ENCODE measurements at places on chromosomes 4 and X.

DNA sequence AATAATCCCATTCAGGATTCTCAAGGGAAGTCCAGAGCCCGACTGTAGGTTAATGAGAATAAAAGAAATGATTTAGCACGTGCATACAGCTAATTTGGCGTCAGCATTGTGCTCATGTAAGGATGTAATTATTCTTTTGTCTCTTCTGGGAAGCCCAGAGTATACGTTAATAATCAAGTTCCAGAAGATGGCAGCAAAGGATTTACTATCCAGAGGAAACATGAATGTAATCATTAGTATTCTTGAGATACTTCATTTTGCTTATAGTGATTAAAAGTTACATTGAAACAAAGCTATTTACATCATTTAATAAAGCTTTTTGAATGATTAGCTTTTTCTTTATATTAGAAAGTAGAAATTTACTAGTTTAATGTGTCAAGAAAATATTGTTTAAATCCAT, 27.1 kb upstream of the MAP9 start:
- DNase-seq, result no peak

- no peak for DNase-seq
Observed at GRCh38 chr4:169225812-169226211, 44.9 kb downstream of the SH3RF1 start.

DNA sequence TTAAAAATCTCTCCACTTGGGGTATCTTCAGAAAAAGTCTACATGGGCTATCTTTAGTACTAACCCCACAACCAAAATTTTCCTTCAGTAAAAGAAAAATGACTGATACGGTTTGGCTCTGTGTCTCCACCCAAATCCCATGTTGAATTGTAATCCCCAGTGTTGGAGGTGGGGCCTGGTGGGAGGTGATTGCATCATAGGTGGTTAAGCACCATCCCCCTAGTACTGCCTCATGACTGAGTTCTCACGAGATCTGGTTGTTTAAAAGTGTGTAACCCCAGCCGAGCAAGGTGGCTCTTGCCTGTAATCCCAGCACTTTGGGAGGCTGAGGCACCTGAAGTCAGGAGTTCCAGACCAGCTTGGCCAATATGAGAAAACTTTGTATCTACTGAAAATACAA, 66.8 kb downstream of the USP46 start:
- DNase-seq, result no peak

DNA sequence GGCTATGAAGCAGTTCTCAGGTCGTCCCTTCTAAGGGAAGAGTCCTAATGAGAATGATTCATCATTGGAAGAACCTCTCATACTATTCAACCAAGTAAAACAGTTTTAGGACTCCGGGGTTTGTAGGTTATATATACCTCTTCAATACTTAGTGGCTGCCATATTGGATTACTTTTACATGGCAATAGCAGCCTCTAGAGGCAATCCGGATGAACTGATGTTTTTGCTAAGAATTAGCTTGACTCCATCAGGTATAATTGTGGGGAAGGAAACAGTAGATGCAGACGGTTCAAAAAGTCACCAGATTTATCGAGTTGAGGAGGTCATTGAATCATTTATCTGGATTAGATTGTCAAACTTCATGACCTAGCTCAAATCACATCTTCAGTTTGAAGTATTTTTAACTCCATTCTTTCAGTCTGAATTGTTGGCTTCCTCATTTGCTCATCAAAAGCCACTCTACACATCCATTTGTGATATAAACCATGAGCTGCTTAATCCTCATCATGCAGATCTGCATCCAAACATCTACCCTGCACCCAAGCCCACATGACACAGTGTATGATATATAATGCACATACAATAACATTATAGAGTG, 28.4 kb downstream of the GUCY1B1 start:
- DNase-seq, result no peak

GRCh38 chrX:16855363-16856075, 14.6 kb downstream of the RBBP7 start:
- no peak for DNase-seq

DNA sequence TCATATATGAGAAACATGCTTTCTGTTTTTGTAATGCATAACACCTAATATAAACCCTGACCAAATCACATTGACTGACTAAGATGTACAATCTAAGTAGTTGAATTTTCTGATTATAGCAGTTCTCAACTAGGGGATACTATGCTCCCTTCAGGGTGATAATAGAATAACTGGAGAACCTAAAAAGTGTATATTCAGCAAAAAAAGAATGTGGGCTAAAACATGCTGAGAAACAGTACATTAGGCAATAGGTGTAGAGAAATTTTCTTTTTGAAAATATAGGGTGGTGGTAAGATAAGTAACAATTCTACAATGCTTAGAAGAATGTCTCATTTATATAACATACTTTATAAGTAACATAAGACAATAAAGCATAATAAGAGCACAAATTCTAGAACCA, 239.6 kb downstream of the SPOCK3 start:
- no peak for DNase-seq

GRCh38 chr4:36767596-36767995, 476.9 kb upstream of the NWD2 start:
- no peak for DNase-seq

- no peak for DNase-seq
Observed at GRCh38 chr4:2083116-2083825, 24.1 kb downstream of the NAT8L start.

- DNase-seq, result no peak
Observed at GRCh38 chr4:164056426-164057142, 562.1 kb downstream of the TMA16 start.

DNA sequence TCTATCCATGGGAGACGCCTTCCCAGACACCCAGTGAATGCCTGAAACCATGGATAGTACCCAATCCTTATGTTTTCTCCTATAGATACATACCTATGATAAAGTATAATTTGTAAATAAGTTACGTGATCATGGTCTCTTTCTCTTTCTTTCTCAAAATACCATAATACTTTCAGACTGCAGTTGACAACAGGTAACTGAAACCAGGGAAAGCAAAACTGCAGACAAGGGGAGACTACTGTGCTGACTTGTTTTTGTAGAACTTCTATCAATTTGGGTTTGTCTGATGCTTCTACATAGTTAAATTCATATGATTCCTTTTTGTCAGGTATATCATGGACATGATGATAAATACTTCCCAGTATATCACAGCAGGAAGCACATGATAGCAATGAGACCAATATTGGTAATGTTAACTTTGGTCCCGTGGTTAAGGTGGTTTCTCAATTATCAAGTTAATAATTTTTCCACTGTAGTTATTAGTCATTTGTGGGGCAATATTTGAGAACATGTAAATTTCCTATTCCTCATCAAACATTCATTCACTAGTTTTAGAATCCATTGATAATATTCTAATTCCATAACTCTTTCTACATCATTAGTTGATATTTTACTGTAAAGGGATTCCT, 298.0 kb upstream of the TET2 start:
- DNase-seq, result no peak

DNA sequence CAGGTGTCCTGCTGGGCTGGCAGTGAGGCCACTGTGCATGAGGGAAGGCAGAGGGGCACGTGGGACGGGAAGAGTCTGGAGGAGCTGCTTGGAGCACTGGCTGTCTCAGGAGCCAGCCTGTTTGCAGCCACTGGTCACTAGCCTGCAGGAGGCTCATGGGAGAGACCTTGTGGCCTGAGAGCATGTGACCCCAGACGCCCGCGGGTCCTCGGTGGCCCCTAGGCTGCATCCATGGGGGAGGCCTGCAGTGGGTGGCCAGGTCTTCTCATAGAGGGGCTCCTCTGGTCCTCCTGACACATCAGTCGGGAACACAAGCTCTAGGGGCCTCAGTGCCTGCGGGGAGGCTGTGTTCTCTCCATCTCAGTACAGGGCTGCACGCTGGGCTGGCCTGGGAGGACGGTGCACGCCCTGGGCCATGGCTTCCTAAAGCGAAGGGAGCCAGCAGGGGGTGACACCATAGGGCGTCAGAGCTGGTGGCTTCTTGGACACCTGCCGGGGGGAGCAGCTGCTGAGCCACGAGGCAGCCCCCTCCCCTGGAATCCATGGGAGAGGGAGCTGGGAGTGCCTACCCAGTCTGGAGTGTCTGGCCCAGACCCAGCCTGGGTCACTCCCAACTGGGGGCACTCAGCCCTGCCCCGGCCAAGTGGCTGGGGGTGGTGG, 12.3 kb downstream of the NAT8L start:
- DNase-seq, result peak; percentile 14

- DNase-seq, result no peak
Observed at GRCh38 chr4:136803433-136803832, 728.9 kb downstream of the PCDH18 start.

DNA sequence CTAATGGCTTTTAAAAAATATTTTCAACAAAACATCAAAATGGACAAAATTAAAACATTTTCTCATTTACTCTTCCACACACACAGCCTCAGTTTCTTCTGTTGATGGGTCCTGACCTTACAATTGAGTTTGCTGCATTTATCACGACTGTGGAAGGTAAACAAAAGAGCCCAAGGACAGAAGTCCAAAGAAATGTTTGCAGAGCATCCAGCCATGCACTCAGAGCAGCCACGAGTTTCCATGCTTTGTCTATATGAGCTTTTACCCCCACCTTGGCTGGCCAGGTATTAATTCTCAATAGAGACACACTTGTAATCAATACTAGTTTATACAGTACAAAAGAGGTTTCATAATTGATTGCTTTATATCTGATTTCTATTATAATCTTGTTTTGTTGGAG, 85.0 kb upstream of the WDFY3 start:
- DNase-seq, result no peak

DNA sequence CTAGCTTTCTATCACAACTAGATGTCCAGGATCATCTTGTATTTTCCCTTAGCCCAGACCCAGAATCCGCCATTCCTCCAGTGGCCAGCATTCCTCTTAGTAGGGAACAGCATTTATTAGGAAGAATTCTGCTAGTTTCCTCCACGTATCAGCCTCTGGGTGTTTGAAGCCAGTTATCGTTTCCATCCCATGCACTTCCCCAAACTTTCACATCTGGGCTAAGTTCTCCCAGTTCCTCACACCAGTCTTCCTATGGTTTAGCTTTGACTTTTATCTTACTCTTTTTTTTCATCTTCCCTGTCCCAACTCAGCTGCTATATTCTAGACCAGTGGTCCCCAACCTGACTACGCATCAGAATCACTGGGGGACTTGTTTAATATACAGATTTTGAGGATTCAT, 53.5 kb upstream of the PRSS48 start:
- DNase-seq, result no peak

GRCh38 chr4:15982842-15983524, 20.0 kb upstream of the FGFBP2 start:
- no peak for DNase-seq

- DNase-seq, result peak; percentile 27
Observed at GRCh38 chrX:68847172-68847571, 18.4 kb downstream of the EFNB1 start.

DNA sequence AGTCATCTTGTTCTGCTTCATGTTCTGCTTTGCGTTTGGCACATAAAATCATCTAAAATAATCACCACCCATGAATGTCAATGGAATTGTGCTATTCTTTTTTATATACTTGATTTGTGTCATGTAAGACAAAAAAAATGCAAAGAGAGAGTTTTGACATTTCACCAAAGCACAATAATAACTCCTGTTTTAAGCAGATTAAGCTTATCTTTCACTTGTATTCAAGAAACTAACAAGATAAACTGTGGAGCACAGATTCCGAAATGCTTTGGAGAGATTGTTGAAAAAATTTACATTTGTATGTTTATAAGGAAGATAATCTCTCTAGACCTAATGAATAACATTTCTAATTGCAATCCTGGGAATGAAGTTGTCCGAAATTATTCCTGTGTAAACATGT, 225.1 kb upstream of the ANXA10 start:
- DNase-seq, result no peak

DNA sequence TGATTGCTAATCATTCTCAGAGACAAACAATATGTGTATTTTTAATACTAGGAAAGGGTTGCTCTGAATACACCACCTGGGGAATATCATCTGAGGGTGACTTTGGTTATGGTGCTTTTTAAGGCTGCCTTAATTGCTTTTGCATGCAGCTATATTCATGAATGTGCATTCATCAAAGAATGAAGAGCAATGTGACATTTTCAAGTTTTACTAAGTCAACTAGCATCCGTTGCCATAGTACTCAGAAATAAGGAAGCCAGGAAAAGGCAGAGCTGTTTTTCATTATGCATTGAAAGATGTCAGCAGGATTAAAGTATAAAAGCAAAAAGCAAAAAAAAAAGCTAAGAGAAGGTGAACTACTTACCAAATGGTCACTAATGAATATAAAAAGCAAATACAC, 67.4 kb upstream of the PCDH18 start:
- DNase-seq, result no peak

DNA sequence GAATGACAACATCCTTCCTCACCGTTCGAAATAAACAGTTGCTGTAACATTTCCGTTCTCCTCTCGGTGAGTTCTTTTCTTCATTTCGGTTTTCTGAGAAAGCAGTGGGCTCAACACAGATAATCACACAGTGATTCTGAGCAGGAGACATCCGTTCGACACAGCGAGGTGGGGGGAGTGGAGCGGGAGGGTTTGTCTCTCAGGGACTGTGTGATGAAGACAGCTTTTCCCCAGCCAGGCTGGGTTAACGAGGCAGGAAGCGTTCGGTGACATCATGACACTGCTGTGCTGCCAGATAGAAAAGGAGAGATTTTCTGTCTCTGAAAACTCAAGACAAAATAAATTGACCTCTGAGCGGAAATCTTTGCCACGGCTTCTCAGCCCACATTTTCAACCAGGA, 119.3 kb downstream of the CRLF2 start:
- no peak for DNase-seq
